Stimulated activated CD4-positive, alpha-beta T cell treated with anti-CD3 and anti-CD28 coated beads, Interleukin-15, amount 100 ng/mL, for 48 hours (primary cell): ENCODE measurements at places on chromosomes 3 and 15.
A peak's percentile ranks its signal among the peaks of the same experiment; 100 is the strongest.

DNA sequence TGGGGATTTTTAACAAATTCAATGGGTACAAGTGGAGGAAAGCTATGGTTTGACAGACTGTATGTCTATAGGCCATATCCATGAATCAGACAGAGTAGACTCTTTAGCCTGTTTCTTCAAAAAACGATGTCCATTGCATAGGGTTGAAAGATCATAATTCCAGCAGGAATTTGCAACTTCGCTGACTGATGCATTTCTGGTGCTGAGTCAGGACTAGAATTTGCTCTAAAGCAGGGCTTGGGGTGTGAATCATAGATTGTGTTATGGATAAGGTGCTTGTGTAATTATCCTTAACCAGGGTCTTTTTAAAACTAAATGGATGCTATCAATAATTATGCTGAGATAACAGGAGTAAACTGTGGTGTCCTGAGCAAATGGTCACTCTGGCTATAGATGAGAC lies 200.4 kb upstream of the TBC1D5 start:
- no peak for DNase-seq

DNA sequence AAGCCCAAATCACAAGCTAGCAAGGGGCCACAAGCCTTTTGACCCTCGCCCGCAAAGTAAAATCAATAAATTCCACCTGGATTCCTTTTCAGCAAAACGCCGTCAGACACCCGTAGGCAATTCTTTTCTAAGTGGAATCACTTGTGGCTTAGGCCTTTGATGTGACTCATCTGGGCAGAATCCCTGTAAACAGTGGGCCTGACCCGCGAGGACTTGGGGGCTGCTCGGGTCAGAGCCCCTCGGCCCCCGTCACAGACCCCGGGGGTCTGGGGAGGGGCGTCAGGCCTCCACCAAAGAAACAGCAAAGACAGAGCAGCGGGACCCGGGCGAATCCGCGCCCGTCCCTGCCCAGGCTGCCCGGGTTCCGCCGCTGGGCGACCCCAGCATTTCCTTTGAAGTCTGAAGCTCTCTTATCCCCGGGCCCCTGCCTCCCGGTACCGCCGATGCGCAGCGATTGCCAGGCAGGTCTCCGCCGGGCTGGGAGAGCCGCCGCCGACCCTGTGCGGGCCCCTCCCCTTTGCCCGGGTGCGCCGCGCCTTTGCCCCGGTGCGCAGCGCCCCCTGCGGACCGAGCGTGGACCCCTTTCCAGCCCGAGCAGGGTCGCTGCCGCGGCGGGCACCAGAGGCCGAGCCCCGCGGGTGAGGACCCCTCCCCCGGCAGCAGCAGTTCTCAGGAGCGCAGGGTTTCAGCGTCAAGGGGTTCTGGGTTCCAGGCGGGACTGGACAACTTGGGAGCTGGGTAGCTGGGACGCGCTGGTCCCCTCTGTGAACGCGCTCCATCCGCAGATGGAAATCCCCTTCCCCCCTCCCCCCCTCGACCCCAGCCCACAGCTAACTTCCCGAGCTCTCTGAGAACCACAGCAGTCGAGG lies 178.3 kb downstream of the UACA start:
- DNase-seq: peak; percentile 39

GRCh38 chr15:70493787-70494516 lies 269.4 kb downstream of the UACA start:
- no peak for DNase-seq

- no peak for DNase-seq
Observed at GRCh38 chr3:34011171-34012101, 213.0 kb downstream of the PDCD6IP start.

GRCh38 chr3:140950144-140950543 lies 8.5 kb downstream of the SLC25A36 start:
- DNase-seq: no peak

DNA sequence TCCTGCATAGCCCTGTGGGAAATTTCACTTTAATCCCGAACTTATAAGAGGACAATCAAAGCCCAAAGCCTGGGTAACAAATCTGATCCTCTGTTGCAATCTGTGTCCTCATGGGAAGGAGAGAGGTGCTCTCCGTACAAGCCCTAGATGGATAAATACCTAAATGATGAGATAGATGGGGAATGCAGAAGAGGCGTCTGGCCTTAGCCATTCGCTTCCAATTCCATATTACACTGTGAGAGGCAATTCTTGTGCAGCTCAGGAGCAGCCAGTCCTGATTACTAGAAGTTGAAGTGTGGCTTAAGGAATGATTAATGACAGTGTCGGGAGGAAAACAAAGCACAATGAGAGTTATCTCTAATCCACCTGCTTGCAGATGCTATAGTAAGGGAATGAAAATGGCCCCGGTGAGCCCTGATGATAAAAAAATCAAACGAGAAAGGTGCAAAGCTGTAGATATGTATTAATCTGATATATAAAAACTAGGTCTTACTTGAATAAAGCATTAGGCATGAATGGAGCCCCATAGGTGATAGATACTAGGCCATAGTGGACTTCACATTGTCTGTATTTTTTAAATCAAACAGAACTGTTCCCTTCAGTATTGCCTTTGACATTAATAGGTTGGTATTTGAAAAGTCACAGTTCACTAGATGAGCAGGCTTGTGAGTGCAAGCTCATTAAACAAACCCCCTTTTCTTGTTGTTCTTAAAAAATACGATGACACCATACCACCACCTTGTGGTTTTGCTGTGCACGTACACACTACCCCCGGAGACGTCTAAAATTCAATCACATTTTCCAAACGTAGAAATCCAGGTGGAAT lies 54.2 kb upstream of the TMCO5A start:
- DNase-seq: no peak

DNA sequence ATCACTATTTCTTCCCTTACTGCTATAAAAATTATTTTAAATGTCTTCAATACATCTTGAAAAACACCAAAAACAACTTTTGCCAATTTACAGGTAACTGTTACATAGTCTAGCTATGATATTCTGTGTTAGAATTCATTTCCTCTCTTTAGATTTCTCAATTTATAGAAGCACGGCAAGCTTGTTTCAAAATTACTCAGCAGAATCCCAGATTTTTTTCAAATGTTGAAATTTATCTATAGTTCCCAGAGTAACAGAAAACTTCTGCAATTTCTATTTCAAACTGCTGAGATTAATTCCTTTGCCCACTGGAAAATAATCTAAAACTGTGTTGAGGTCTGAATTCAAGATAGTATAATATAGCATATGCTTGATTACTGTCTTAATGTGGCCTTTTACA lies 41.2 kb downstream of the CCPG1 start:
- no peak for DNase-seq

DNA sequence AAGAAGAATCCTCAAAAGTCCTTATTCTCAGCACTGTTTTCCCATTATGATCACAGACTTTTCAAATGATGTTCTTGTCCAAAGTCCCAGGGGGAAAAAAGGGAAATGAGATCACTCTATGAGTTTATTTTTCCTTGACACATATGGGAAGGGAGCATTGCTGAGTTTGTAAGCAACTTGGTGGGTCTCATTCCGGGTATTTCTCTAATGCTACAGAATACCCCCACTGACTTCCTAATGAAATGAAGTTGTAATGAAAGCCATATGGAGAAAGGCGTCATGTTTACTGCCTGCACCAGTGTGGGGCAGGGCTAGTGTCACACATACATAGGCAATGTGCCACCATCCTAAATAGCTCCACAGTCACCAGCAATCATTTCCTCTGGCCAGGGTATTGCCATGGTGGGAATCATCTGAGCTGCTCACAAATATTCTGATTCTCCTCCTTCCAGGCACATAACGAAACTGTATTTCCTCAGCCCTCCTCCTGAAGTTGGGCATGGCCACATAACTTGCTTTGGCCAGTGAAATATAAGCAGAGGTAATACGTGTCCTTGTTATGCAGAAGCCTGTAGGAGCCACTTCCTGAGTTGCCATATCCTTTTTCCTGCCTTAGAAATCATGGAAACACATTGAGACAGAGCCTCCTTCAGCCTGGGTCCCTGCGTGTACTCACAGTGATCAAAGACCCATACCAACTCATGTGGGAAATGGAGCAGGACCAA lies 41.0 kb upstream of the C15orf61 start:
- DNase-seq: no peak
